ENCODE measurements at places on chromosomes 4 and X.

- DNase-seq, result no peak
These were observed 748.0 kb downstream of the PCDH18 start for GRCh38 chr4:136784326-136784725.

DNA sequence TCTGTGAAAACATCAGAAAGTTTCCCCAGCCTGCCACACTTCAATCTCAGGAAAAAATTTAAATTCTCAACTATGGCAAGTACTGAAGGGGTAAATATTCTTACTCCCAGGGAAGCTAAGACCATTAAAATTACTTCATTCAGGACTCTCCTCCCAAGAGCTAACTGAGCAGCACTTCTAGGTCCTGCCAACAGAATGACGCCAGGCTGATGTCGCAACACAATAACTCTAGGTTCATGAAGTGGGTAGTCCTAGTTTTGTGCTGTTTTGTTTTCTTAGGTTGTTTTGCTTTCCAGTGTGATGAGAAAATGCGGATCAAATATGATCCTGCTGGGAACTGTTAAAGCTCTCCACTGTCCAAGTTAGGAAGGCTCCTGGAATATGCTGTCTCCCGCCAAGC lies 180.0 kb downstream of the NKX6-1 start:
- DNase-seq, result no peak

GRCh38 chr4:100113096-100113495 lies 77.2 kb downstream of the DDIT4L start:
- DNase-seq, result no peak

DNA sequence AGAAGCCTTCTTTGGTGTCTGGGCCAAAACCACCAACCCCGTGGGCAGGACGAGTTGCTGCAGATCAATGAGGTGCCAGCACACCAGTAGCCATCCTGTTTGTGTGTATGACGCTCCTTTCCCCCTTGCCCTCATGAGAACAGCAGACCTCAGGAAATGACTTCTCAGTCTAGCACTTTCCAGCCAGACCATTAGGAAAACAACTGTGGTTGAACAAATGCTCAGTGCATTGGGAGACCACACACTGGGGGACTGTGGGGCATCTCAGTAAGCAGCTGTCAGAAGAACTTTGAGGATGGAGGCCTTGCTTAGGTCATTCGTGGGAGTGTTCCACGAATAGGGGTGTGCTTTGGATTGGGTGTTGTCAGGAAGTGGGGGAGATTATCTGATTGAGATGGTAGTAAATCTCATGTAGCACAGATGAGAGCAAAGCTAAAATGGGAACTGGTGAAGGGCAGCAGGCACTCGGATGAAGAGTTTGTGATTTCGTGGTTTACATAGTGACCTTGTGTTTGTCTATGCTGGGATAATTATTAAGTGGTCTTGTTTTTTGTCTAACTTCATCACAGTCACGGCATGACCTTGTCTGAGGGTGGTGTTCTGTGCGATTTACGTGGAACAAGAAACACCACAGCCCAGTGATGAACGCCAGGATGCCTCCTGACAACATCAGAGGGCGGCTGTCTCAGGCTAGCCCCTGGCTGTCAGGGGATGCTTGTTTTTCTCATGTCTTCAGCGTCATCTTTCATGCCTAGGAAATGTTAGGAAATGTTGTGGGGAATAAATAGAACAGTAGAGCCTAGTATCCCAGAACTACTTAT lies 70.1 kb downstream of the USP46 start:
- no peak for DNase-seq

DNA sequence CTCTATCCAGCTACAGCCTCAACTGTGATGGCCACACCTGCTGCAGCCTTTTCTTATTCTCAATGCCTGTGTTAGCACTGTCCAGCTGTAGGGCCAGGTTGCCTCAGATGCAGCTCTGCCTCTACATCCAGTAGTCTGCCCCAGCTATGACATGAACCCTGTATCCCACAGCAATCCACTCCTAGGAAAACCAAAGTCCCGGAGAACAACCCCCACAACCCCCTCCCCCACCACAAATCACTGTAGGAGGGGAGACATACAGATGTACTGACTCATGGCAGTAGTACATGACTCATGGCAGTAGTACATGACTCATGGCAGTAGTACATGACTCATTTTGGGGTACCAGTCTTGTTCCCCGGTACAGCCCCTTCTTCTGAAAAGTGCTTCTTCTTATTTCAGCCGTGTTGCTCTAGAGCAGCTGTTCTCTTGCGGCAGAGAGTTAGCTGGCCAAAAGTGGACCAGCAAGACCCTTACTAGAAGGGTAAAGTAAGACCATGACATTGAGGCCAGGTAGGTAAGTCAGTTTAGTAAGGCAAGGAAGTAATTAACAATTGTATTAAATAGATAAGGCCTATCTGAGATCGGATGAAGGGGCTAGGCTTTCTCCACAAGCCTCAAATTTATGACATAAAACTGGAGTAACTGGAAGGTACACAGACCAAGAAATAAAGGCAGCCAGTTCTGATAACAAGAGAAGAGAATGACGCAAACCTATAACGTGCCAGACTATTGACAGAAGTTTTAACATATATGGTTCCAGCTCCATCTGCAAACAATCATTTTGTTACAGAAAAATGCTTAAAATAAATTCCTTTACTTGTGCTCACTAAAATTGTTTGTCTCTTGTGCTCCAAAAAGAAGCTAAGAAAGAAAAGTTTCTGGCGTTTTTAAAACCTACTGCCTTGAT lies 221.4 kb downstream of the TACR3 start:
- no peak for DNase-seq

DNA sequence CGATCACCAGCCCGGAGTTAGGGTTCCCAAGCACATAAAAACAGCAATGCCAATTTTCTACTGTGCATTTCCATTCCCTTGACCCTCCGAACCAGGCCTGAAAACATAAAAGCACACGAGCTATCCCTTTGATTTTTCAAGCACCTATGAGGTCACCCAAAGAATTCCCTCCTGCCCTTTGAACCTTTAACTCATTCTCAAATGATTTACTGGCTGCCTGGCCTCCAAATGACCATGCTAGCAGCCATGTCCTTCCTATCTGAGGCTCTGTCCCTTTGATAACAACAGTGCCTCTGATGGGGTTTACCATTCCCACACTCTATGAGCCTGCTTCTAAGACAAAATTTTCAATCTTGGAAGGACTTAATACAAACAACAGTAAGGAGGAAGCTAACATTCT lies 15.2 kb downstream of the SHROOM4 start:
- no peak for DNase-seq

- DNase-seq, result no peak
These were observed 199.9 kb downstream of the TMA16 start for GRCh38 chr4:163694385-163694784.

DNA sequence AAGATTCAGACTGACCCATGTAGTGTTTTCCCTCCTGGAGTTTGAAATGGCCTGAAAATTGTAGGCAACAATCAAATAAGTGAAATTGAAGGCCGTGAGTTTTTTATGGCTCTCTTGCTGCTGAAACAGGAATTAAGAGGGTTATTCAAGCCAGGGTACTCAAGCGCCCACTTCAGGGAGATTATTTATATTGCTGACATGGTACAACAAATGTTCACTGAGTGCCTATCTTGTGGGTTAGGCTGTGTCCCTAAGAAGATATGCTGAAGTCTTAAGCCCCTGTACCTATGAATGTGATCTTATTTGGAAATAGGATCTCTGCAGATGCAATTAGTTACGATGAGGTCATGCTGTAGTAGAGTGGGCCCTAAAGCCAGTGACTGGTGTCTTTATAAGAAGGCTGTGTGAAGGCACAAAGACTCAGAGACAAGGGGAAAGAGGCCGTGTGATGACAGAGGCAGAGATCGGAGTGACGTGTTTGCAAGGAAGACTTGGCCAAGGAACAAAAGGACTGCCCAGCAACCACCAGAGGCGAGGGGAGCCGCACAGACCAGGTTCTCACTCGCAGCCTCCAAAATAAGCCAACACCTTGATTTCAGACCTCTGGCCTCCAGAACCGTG lies 72.9 kb downstream of the MED28 start:
- DNase-seq, result no peak

DNA sequence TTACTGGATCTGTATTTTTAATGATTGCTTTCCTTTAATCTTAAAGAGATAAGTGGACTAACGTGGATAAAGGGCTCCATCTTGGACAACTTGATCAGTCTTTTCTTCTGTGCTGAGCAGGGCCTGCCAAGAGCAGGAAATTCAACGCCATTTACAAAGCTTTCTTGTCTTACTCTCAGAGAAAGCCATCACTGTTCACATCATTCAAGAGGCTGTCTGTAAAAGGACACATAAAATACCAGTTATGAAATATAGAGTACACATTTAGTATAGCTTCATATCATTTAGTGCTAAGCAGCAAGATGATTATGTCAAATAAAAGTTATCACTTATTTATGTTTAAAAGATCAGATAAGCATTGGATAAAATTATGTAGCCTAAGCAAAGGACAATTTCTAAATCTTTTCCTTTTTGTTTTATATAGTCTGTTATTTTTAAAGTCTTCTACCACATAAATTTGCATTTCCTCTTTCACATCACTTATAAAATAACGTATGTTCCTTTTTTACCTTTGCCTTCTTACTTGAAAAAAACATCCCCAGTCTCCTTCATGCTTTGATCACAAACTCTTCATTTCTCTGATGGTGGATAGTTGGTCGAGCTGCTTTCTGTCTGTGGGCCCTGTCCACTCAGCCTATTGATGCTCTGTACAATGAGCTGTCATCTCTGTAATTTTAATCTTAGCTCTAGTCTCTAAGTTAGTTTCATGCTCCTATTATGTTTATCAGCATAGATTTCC lies 2.1 kb upstream of the CCNG2 start:
- no peak for DNase-seq

- DNase-seq, result no peak
These were observed 922.6 kb upstream of the SLIT2 start for GRCh38 chr4:19329077-19329476.

- no peak for DNase-seq
These were observed 8.5 kb upstream of the PTTG2 start for GRCh38 chr4:37951461-37952352.

DNA sequence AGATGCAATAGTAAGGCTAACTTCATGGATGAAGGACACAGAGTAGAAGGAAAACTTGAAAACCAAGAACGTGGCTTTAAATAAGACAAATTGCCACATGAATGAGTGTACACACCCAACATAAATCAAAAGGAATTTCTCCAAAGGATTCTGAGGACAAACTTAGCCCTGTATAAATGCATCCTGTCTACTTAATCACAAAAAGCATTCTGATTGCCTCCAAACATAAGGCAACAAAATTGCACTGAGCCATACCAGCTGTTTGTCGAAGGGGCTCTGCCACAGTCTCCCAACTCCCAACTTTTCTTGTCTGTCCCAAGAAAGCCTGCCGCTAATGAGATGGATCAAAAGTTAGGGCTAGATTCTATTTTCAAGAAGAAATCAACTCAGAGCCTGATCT lies 194.3 kb downstream of the SOWAHB start:
- DNase-seq, result no peak

DNA sequence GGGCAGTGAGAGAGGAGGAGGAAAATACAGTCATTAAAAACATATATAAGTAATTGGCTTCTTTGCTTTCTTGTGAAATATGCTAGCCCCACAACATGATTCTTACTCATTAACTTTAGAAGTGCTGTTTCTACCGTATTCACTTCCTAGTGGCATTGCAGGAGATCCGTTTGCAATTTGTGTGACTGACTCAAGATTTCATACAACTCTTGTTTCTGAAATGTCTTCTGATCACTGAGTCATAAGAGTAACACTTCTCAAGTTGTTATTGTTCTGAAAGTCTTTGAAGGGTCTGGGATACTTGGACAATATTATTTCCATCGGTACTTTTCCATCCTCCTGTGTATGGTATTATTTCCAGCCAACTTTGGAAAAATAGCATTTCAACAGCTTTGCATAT lies 310.8 kb downstream of the PACRGL start:
- DNase-seq, result no peak

GRCh38 chr4:81806485-81806884 lies 334.8 kb upstream of the RASGEF1B start:
- DNase-seq, result no peak

DNA sequence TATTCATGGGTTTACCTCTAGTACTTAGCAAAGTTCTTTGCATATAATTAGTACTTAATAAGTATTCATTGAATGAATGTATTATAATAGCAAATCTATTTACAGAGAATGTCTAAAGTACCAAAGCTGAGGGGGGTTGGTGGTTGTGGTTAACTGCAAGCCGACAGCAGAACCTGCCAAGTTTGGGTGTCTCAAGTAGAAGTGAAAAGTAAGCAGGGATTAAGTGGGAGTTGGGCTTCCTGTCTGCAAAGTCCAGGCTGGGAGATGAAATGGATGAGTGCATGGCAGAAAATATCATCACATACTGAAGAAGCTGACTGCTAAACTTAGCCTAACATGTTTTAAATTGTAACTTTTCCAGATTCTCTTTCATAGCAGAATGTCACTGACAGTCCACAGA lies 169.6 kb downstream of the CAMK2D start:
- DNase-seq, result no peak

- DNase-seq, result no peak
These were observed 14.1 kb upstream of the TMEM131L start for GRCh38 chr4:153451911-153452657.

DNA sequence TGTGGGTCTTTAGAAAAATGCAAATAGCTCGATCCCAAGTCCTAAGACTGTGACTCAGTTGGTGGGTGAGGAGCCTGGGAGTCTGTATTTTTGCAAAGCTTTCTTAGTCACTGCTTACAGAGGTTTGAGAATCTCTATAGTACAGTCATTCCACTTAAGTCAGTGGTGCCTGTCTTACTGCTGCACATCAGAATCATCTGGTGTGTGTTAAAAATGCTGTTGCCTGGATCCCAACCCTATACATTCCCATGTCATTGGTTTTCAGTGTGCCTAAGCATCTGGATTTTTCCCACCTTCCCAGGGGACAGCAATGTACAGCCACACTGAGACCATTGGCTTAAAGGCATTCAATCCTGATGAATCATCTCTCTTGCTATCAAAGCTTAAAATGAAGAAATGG lies 21.0 kb upstream of the GEMIN8 start:
- no peak for DNase-seq

- no peak for DNase-seq
These were observed 22.4 kb downstream of the GAB1 start for GRCh38 chr4:143358923-143359643.

- DNase-seq, result no peak
These were observed 123.6 kb downstream of the PDHA2 start for GRCh38 chr4:95963456-95963855.

GRCh38 chrX:76971393-76972376 lies 475.5 kb upstream of the FGF16 start:
- DNase-seq, result no peak

- DNase-seq, result no peak
These were observed 88.0 kb upstream of the SLITRK2 start for GRCh38 chrX:145729635-145730034.

- no peak for DNase-seq
These were observed 135.1 kb downstream of the IRS4 start for GRCh38 chrX:108601276-108601675.

- no peak for DNase-seq
These were observed 283.2 kb downstream of the DCHS2 start for GRCh38 chr4:154208424-154208823.

- no peak for DNase-seq
These were observed 106.1 kb downstream of the CHM start for GRCh38 chrX:85941275-85941674.

DNA sequence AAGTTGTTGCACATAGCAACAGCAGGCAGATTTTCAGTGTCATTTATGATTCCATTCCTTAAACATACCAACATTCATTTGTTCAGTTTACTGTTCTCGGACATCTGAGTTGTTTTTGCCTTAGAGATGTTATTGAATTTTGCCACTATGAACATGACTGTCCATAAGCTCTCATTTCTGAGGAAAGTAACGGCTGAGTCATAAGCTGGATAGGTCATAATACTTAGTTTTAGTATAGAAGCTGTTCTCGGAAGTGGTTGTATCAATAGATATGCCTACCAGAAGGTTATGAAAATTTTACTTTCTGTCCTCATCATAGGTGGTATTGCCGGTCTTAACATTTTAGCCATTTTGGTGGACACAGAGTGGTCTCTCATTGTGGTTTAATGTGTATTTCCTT lies 157.1 kb upstream of the CLNK start:
- no peak for DNase-seq

Data from NCI-H2081 treated with DMSO at 0.1 percent for 48 hours (cell line).